ENCODE measurements at places on chromosomes 12 and 14.

GRCh38 chr12:49580572-49581535 lies 12.9 kb upstream of the MCRS1 start:
- DNase-seq: peak; percentile 4

DNA sequence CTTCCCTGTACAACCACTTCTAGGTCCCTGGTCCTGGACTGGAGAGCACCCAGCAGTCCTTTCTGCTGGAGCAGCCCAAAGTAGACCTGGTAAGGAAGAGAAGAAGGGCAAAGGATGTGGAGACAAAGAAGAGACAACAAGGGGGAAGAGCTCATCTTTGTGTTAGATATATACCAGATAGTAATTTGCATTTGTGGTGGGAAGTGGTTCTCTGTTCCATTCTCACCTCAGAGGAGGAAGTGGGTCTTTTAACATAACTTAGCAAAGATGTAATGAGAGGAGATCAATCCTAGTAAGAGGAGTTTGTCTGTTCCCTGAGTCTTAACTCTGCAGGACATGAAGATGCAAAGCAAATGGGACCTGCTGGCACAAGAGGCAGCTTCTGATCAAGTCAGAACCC lies 8.0 kb downstream of the CCDC198 start:
- DNase-seq: no peak

DNA sequence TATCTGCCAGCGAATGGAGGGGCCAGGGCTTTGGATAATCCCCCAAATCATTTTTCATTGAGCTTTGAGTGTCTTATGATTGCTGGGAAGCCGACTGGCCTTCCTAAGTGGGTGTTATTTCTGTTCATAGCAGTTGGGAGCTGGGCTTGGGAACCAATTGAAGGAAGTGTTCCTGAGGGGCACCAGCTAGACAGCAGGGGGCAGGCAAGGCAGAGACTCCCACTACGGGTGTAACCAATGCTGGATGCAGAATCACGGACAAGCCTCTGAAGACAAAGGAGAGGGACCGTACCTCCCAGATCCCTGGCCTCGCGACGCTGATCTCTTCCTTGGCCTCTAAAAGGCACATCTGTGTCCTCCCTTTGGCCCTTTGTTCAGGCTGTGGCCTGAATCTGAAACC lies 149.0 kb upstream of the PRMT8 start:
- DNase-seq: no peak

DNA sequence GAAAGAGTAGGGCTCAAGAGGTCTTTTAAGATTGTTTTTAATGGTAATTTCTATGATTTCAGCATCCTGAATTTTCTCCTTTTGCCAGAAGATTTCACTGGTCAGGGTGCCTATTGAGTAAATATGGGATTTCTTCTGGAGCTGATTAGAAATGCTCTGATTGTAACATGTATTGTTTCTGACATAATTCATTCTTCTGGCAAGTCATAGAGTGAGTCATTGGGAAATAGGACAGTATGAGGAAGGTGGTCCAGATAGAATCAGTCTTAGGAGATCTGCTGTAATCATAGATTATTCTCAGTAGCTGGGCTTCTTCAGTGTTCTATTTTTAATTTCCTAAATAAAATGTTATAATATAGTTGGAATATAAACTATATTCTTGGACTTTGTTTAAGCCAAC lies 182.0 kb upstream of the NAV3 start:
- no peak for DNase-seq

DNA sequence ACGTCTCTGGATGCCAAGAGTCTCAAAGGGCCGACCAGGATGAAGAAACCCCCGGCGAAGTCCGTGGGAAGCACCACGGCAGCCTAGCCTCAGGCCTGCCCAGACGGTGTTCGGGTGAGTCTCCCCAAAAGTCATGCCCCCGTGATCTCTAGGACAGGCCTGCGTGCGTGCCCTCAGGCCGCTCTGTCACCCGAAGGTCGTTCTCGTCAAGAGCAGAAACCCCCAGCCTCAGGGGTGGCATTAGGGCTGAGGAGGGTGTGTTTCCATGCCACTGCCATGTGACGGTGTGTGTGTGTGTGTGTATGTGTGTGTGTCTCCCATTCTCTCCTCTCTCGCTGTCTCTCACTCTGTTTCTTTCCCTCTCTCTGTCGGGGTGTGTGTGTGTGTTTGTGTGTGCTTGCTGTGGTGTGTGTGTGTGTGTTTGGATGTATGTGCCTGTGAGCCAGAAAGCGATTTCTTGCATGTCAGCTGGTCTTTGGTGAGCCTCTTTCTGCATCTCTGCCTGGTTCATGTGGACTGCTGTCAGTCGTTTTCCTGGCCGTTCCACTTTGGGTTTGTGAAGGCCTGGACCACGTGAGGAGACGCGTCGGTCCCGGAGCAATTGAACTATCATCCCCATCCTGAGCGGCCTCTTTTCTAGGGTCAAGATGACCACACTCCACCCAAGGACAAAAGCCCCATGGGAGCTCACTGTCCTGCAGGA lies 772.5 kb upstream of the ALG10B start:
- DNase-seq: no peak

DNA sequence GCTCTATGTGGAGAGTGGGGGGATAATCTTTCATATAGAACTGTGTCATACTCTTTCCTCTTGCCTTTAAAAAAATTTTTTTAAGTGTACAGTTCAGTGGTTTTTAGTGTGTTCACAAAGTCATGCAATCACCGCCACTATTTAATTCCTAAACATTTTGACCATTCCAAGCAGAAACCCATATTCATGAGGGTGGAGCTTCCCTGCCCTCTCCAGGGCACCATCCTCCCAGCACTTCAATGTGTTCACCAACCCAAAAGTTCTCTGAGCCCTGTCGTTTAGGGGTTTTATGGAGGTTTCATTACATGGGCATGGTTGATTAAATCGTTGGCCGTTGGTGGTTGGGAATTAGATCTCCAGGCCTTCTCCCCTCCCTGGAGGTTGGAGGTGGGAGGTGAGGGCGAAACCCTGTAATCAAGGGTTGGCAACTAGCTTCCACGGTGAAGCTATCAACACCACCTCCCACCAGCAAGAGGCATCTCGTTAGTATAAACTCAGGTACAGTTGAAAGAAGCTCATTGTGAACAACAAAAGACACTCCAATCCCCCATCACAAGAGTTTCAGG lies 42.8 kb upstream of the WNK1 start:
- no peak for DNase-seq

- no peak for DNase-seq
These were observed 65.8 kb upstream of the TMTC2 start for GRCh38 chr12:82620917-82621316.

DNA sequence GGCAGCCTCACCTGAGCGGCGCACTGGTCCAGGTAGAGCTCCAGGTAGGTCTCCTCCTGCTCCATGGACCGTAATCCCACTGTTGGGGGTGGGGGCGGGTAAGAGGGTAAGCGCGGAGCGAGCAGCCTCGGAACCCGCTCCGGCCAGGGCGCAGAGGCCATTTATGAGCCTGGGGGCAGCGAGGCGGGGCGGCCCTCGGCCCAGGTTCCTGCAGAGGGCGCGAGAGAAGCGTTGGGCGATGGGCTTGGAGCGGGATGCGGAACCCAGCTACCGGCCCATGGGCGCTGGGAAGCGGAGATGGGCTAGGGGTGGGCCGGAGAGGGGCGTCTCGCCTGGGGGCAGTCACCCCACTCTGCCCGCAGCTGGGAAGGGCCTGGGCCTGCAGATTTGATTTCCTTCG lies at the start of gene TBPL2:
TBPL2 (minus strand) TSS at position 232 of the 400 bp plus-strand sequence; CDS start at position 65, 167 bp downstream.
- DNase-seq: no peak

- no peak for DNase-seq
These were observed 256.7 kb downstream of the SUDS3 start for GRCh38 chr12:118633071-118633470.

DNA sequence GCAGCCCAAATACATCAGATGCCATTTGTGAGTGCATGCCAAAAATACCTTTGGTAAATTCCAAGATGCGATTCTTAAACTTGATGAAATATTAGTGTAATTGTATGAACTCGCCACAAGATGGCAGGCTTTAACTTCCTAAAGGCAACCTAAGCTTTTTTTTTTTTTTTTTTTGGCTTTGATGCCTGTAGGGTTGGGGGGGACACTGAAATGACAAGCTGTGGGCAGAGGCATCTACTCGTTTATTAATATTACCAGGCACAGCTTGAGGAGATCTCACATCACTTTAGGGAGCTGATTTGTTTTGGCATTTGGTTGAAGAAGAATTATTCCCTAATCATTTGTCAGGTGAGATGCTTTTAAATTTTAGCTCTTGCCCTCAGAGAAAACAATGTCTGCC lies 126.7 kb upstream of the CCDC196 start:
- DNase-seq: peak; percentile 19

DNA sequence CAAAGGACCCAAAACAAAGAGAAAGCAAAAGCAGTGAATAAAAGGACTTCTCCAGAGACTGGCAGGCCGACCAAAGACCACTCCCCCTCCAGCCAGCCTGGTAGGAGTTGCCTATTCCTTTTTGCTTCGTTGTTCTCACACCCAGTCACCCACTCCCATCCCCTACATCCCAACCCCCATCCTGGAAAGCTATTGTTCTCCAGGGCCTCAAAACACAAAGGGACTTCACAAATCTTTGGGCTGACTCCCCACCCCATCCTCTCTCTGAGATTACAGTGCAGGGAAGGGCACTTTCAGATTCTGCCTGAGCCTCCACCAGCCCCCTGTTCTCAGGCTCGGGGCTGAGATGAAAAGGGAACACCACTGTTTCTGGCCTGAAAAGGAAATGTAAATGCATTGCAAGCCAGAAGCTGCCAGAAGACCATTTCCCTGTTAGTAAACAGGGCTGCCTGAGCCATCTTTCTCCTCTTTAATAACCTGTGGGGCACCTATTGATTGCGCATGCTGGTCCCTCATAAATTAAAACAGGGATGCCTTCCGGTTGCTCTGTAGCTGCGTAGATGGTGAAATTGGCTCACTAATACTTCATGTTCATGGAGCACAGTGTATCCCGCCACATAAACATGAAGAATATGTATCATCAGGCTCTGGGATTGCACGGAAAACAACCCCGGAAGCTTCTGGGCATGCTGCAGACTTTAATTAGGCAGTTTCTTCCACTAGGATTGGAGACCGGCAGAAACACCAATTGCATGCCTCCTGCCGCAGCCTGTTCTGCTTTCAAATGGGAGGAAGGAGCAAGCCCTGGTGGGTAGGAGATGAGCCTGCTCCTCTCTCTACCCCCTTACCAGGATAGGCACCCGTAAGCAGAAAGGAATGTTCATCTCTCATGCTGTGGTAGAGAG lies 130.3 kb upstream of the FUT8 start:
- DNase-seq: no peak

DNA sequence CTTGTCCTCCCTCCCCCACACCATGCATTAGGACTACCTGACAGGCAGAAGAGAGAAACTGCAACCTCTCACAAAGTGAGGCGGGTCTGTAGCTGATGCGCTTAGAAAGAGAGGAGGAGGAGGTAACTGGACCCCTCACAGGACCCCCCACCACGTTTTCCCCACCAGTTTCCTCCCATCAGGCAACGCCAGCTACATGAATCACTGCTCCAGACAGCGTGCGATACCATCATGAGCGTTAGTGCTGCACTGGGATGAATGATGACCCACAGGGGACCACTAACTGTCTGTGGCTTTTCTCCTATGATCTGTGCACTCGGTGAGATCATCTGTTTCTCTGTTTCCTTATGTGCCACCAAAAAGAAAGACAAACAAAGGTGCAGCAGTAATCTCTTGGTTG lies 77.7 kb downstream of the KCNK10 start:
- DNase-seq: no peak

GRCh38 chr14:72243309-72244293 lies 311.4 kb downstream of the RGS6 start:
- no peak for DNase-seq

DNA sequence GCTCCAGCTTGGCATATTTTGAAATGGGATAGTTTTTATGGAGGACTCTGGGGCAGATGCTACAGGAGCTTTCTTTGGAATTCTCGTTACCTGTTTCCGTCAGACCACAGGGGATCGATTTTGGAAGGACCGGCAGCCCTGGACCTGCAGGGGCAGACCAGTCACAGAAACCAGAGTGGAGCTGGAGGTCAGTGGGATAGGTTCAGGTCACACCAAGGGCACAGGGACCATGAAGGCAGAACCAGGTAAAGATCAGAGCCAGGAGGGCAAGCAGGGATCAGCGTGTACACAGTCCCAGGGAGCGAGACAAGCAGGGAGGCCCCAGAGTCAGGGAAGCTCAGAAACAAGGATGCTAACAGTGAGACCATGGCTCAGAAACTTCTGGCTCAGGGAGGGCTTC lies 45.5 kb downstream of the TSPAN11 start:
- DNase-seq: no peak

DNA sequence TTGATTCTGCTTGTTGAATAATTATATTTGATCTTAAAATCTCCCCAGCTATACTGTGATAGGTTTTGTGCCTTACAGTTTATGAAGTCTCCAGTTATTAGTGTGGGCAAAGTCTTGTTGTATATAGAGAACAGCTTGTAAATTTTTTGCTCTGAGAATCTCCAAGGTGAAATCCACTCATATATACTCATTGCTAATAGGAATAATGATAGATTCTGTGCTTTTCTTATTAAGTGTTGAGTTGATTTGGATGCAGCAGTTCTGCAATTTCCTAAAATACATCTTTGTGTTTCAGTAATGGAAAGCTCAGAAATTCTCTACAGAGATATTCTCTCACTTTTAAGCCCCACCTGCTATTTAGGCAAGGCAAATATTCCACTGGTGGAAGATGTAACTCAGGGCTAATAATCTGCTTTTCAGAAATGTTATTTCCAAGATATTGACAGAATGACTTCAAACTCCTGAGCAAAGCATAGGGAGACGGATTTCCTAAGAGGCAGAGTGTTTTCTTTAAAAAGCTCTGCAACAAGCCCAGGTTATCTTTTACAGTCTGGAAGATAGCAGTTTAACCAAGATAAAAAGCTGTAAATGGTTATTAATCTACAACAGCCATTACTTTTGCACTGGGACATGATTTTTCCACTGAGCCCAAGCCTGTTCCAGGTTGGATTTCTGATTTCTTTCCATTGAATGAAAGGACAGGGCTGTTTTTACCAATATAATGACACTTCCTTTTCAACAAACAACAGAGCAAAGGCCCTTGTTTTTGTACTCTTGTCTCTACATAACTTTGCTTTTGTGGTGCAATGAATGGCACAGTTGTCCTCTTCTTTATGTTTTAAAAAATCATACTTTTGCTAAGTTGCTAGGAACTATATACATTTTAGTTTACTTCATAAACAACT lies 239.9 kb upstream of the ATP2B1 start:
- DNase-seq: no peak

GRCh38 chr14:69363964-69364363 lies 34.1 kb downstream of the ERH start:
- no peak for DNase-seq

- DNase-seq: no peak
These were observed 584.8 kb downstream of the ETNK1 start for GRCh38 chr12:23209793-23210192.

DNA sequence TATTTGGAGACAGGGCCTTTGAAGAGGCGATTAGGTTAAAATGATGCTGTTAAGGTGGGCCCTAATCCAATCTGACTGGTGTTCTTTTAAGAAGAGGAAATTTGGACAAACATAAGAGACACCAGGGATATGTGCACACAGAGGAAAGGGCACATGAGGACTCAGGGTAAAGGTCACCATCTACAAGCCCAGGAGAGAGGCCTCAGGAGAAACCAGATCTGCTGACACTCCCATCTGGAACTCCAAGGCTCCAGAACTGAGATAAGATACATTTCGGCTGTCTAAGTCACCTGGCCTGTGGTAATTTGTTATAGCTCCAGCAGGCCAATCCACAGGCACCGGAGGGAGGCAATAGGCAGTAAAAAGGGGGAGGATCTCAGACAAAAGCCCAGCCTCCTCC lies 48.6 kb downstream of the KICS2 start:
- DNase-seq: no peak

- DNase-seq: no peak
These were observed 18.8 kb upstream of the VWF start for GRCh38 chr12:6143303-6143675.

All from KG1 (cell line).